T-helper 2 cell treated with Interferon-gamma antibody and Interleukin-4, amounts not matched to agents 100 ng/mL and 5 ng/mL, for 36 hours (primary cell): ENCODE measurements at places on chromosomes 11 and 22. TPM values are rescaled to one million over a fixed set of nuclear protein-coding genes. Genes with fewer than 3 reads are reported as not detected.

The LAYN gene
- total RNA-seq, result 1.1 and 1.3 TPM in 2 replicates

The YAP1 gene
- not detected in 2 replicates for total RNA-seq

The MRGPRE gene
- total RNA-seq, result not detected in 2 replicates

The ACCS gene
- total RNA-seq, result 41.0 and 41.7 TPM in 2 replicates

The SLC6A5 gene
- total RNA-seq, result not detected in 2 replicates

The KCNJ5 gene
- total RNA-seq, result not detected in 2 replicates

The SDHD gene
- 81.1 and 86.7 TPM in 2 replicates for total RNA-seq

The SOX10 gene
- not detected in 2 replicates for total RNA-seq

The KRTAP5-7 gene
- 0.14 and 0.25 TPM in 2 replicates for total RNA-seq

The ELFN2 gene
- 0.07 and 0.20 TPM in 2 replicates for total RNA-seq
